ENCODE measurements at places on chromosomes 7 and 10.

DNA sequence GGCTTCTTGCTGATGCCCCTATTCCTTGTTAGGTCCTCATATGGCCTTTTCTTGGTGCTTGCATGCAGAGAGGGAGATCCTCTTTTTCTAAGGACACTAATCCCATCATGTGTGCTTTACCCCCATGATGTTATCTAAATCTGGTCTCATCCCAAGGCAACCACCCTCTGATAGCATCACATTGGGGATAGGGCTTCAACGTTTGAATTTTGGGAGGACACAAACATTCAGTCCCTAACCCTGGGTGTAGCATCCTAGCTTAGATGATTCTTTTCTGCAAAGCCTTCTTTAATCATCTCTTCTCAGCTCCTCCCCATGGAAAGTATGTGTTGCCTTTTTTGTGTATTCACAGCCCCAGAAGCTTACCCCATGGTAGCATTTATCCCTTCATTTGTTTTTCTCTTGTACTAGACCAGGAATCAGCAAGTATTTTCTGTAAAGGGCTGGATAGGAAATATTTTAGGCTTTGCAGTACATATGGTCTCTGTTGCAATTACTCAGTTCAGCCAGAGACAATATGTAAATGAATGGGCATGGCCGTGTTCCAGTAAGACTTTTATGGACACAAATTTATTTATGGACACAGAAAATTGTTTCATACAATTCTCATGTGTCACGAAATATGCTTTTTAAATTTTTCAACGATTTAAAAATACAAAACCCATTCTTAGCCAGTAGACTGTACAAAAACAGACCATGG lies 101.5 kb upstream of the CSTF2T start:
- H3K36me3 ChIP-seq, result no peaks in the 10 kb centered on the region
- no peak overlapping the region for H3K27ac ChIP-seq
- H3K4me1 ChIP-seq, result no peaks in the 10 kb centered on the region
- H3K4me3 ChIP-seq, result no peak overlapping the region

- no peak overlapping the region for H3K4me3 ChIP-seq
- no peaks in the 10 kb centered on the region for H3K36me3 ChIP-seq
- no peak for DNase-seq
- no peak overlapping the region for H3K27ac ChIP-seq
- no peaks in the 10 kb centered on the region for H3K4me1 ChIP-seq
These were observed 31.2 kb downstream of the LDB3 start for GRCh38 chr10:86699541-86699940.

DNA sequence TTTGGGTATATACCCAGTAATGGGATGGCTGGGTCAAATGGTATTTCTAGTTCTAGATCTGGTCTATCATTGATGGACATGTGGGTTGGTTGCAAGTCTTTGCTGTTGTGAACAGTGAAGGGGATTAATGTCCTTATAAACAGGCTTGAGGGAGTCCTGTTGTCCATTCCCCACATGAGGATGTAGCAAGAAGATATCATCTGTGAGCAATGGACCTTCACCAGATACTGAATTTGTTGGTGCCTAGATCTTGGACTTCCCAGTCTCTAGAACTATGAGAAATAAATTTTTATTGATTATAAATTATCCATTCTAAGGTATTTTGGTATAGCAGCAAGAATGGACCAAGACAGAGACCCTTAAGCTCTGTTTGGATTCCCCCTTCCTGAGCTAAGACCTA lies 72.2 kb upstream of the RELN start:
- no peak overlapping the region for H3K27ac ChIP-seq
- H3K36me3 ChIP-seq, result no peaks in the 10 kb centered on the region
- peaks cover 11% of the 10 kb centered on the region for H3K27me3 ChIP-seq
- DNase-seq, result no peak

DNA sequence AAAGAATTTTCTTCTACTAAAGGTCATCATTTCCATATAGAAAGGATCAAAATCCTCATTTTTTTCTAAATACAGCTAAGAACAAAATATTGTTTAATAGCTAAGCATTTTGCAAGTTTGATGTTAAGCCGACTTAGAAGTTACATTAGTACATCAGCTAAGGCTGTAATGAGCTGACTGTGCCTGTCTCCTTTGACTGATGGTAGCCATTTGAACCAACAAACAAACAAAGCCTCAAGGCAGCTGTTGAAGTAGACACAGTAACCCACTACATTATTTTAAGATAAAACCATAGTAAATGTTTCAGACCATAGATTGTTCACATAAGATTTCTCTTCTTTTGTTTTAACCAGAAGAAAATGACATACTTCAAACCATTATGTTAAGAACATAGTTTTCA lies 210.9 kb upstream of the VSTM2A start:
- H3K36me3 ChIP-seq, result no peaks in the 10 kb centered on the region
- H3K4me3 ChIP-seq, result no peak overlapping the region
- H3K4me1 ChIP-seq, result no peaks in the 10 kb centered on the region
- DNase-seq, result no peak
- no peaks in the 10 kb centered on the region for H3K27me3 ChIP-seq
- H3K27ac ChIP-seq, result no peak overlapping the region

DNA sequence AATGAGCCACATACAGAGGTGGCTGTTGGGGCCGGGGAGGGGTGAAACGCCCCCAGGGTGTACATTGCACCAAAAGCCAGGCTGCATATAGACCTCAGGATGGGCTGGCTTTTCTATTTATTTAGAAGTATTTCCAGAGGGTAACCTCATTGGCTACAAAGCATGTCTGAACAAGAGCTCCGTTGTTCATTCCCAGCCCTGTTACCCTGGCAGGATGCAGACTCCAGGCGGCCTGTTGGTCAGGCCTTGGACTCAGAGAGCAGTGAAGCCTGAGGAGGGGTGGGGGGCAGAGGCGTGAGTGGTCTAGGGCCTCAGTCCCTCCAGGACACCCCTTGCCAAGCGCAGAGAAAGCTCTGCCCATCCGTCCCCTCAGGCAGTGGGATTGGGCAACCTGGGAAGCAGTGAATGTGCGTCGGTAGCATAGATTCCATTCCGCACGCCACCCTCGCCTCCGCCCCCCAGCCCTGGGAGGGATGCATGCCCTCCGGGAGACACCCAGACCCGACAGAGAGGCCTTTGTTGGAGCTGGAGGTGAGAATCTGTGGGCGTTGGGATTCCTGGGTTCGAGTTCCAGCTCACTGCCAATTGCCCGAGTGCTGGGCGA lies 41.9 kb downstream of the TCF7L2 start:
- peaks cover under 1% of the 10 kb centered on the region for H3K4me1 ChIP-seq
- H3K4me3 ChIP-seq, result no peak overlapping the region
- H3K27ac ChIP-seq, result no peak overlapping the region

All from activated CD4-positive, alpha-beta memory T cell treated with anti-CD3 and anti-CD28 coated beads for 36 hours (primary cell).